ENCODE measurements at places on chromosomes 2 and 18.

DNA sequence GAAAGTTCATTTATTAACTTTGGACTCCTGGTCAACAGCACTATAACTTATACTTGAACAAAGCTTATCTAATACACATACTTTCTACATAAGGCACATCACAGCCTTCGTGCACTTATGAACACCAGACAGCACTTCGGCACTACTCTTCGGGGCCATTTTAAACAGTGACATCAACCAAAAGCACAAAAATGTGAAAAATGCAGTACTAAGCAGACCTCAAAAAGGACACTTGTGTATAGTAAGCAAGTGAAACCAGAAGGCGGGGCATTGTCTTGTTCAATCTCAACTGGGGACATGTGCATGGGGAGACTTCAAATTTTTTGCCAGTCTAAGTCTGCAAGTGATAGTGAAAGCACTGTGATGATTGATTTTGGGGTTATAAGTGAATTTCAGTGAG lies 163.0 kb downstream of the NCKAP5 start:
- no peak for DNase-seq

DNA sequence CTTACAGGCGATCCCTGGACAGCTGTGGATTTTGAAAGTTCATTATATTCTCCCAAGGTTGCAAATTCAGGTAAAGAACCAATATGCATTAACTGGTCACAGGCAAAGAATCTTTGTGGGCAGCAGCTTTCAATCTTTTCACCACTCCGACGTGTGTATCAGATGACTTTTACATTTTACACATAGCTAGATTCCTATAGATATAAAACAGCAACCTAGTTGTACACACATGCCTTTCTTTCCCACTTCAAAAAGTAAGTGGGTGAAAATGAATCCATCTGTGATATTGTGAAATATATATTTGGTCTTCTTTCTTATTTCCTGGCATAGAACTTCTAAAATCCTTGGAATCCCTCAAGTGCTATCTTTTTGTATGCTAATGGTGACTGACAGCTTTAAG lies 72.5 kb downstream of the SCG2 start:
- DNase-seq: no peak

- DNase-seq: no peak
These were observed 47.3 kb downstream of the RFTN2 start for GRCh38 chr2:197628043-197628500.

DNA sequence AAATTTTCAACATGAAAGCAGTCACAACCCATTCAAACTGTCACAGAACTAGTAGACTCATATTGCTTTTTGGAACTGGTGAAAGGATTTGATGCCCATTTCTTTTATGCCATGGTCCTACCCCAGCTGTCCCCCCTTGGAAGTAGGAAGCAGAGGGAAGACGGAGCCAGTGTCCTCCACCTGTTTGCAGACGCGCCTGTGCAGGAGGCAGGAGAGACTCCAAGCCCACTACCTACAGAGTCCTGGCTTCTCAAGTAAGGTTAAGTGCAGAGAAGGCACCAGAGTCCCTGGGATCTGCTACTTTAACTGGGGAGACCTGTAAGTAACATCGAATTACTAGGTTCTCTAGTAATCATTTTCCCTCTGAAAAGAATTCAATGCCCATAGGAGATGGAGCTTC lies 32.7 kb upstream of the DNMT3A start:
- no peak for DNase-seq

GRCh38 chr2:229438430-229439159 lies 167.5 kb upstream of the PID1 start:
- DNase-seq: no peak

GRCh38 chr18:40692871-40693270 lies 1262.2 kb upstream of the PIK3C3 start:
- DNase-seq: no peak

DNA sequence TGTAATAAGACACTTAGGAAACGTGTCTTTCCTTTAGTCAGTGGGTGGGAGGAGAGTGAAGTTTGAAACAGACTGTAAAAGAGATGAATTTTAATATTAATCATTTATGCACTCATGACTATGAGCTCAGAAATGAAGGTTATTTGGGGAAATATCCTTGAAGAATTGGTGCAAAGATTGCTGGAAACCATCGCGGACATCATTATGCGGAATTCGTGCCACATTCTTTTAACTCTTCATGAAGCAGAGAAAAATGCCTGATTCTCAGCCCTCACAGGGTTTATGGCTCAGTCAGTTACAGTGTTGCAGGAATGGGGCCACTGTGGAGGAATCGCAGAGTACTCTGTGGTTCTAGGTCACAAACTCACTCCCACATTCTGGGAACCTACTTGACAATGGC lies 109.7 kb downstream of the RGPD3 start:
- no peak for DNase-seq

DNA sequence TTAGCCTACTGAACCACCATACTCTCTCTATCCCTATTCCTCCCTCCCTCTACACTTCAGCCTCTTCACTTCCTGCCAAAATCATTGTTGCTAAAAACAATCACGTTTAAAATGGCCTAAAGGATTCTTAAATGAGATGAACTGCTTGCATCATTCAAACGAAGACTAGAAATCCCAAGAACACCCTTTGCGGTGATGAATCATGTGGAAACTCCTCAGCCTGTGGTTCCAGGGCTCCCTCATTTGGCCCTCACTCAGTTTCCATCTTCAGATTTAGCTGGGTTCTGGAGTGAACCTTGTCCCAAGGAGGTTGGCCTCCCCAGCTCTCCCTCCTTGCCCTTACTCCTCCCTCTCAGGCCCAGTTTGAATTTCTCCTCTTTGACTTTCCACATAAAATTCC lies 125.6 kb upstream of the CDC42EP3 start:
- DNase-seq: no peak

DNA sequence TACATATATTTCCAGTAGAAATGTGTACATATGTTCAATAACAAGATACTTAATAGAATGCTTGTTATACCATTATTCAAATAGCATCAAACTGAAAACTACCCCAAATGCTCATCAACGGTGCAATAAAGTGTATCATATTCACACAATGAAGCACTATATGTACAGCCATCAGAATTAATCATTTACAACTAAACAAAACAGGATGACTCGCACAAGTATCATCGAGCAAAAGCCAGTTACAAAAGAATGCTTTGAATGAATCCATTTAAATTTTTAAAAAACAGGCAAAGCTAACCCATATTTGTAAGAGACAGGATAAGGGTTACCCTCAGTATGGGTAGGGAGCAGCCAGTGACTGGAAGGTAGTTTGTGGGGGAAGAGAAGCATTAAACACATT lies 132.8 kb upstream of the PDE1A start:
- DNase-seq: no peak

DNA sequence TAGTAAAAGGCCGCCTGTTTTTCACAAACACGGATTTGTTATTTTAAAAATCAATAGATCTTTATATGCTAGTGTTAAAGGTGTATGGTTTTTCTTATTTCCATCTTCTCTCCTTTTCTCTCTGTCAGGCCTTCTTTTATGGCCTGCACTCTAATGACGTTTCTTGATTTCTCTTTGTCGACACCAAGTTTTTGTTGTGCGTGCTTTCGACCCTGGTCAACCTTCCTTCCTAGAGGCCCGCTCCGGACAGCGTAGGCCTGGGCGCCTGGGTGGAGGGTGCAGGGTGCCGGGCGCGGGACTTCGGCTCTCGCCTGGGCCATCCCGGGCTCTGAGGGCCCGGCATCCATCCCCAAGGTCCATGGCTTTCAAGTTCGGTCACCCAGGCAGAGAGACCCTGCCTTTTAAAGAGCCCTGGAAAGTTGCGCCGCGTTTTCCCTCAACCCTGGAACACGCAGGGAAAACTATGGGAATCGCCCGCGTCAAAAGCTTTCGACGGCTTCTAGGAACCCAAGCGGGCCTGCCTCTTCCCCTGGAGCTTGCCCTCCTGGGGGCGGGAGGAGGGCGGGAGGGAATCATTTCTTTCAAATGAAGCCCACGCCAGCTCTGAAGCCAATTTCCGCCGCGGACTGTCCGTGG lies 4.1 kb upstream of the SATB2 start:
- no peak for DNase-seq

- DNase-seq: no peak
These were observed 64.8 kb downstream of the KCNG2 start for GRCh38 chr18:79862562-79862961.

GRCh38 chr2:75476761-75477160 lies 84.0 kb downstream of the EVA1A start:
- DNase-seq: no peak

DNA sequence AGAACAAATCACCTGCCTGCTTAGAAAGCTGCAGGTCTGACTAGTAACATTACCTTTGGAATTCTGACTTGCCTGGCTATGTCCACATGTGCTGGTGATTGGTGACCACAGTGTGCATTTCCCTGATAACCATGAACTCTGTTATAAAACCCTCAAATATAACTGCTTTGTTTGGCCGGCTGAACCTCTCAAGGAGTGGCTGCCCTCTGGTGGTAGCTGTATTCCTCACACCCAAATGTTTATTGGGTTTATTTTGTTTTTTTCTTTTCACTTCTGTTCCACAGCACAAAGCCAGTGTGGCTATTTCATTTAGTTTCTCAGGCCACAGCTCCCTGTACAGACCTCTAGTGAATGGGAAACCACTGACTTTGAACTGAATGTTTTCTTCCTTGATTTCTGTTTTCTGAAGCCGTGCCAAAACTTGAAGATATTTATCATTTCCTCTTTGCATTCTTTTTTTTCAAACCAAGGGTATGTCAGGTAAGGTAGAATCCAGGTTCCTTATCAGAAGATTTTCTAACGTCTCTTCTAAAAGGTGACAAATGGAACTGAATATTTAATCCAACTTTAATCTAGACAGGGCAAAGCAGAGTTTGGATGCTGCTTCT lies 549.0 kb upstream of the VRK2 start:
- DNase-seq: no peak

DNA sequence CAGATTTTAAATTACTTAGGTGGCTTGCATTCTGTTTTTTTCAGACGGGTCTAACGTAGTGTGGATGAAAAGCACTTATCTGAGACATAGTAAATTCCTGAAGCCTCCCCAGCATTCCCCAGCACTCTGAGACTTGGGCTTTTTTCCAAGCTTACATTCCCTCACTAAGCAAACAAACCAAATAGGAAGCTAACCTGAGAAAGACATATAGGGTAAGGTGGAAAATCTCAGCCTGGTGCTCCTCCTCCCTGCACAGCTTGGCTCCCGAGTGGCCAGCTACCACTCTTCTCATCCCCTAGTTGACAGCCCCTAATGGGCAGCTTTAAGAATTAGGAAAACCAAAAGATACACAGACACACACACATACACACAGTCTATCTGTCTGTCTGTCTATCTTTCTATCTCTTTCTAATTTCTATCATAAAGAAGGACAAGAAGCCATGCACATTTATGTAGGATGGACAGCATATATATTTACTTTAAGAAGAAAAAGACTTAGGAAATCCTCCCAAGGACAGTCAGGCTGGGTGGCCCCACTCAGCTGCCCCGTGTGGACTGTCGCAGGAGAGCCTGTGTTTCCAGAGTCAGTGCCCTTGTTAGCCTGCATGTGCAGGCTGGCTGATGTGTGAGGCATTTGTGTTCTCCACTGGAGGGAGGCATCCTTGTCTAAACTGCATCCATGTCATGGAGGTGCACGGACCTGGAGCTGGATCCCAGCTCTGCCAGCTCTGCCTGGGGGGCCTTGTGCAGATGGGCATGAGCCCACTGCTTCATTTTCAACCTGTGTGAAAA lies 8.2 kb downstream of the CNNM3 start:
- no peak for DNase-seq

GRCh38 chr2:169509955-169510354 lies 453 bp downstream of the KLHL41 start:
- no peak for DNase-seq

DNA sequence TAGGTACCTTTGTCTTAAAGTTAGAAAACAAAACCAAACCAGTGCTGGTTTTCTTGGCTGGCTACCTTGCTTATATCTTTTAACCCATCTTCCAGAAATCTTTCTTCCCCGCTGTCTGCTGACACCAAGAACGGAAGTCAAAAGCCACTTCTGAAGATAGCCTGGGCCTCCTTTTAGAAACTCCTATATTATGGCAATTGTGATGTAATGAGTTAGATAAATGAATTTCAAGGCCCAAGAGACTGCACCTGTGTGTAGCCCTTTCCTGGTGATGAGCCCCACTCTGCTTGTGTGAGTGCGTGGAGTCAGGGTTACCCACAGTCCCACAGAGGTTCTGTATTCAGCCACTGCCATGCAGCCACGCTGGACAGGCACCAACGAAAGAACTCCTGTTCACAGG lies 60.7 kb downstream of the ARMC9 start:
- no peak for DNase-seq

- no peak for DNase-seq
These were observed 438.2 kb downstream of the EPHA4 start for GRCh38 chr2:221133941-221134340.

- DNase-seq: no peak
These were observed 2.4 kb upstream of the MALT1 start for GRCh38 chr18:58668897-58669296.

DNA sequence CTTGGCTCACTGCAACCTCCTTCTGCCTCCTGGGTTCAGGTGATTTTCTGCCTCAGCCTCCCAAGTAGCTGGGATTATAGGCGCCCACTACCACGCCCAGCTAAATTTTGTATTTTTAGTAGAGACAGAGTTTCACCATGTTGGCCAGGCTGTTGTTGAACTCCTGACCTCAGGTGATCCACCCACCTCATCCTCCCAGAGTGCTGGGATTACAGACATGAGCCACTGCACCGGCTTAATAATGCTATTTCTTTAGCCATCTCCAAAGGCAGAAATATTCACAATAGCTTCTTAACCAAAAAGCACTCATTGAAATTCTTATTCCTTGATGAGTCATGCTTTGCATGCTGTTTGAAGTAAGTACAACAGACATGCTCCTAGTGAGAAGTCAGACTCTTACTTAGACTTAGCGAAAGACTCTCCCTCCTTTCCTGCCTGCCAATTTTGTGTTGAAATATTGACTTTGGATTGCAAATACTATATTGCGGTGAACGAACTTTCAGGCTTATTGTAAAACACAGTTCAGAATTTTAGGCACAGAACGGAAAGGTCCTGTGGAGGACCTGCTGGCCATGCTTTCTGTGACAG lies 4.4 kb downstream of the ACTR3 start:
- no peak for DNase-seq

GRCh38 chr2:10498525-10499274 lies 50.6 kb upstream of the ODC1 start:
- DNase-seq: no peak

DNA sequence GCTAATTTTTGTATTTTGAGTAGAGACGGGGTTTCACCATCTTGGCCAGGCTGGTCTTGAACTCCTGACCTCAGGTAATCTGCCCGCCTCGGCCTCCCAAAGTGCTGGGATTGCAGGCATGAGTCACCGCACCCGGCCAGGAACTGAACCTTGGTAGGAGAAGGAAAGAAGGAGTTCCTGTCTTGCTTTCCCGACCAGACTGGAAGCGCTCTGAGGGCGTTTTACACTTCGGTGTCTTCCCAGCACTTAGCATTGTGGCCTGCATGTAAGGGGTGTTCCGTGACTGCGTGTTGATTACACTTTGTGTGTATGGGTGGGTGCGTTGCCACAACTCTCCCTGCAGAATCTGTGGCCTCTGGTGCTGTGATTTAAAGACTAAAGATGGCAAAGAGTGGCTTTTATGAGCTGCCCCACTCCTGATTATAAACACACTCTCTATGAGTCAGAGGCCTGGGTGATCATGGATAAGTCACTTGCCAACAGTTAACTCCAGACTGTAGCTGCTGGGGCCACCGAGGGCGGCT lies 46.0 kb downstream of the ODC1 start:
- DNase-seq: no peak

Data from GM12892 (cell line).